ENCODE measurements at places on chromosomes 5 and 9.

DNA sequence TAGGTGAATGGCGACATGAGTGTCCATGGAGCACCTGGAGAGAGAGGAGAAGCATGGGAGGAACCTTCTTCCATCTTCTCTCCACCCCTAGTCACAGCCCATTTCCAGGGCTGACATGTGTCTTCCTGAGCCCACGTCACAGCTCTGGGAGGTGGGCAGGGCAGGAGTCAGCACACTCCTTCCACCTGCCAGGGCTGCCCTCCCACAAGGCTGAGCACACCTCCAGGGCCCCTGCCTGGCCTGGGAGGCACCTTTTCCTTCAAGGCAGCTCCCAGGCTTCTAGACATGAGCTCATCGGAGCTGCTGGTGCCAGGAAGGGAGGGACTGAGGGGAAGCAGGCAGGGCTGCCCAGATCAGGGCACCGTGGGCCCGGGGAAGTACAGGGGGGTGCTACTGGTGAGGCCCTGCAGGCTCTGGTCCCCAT is 13.6 kb upstream of the SYNPO start:
- DNase-seq, result no peak

DNA sequence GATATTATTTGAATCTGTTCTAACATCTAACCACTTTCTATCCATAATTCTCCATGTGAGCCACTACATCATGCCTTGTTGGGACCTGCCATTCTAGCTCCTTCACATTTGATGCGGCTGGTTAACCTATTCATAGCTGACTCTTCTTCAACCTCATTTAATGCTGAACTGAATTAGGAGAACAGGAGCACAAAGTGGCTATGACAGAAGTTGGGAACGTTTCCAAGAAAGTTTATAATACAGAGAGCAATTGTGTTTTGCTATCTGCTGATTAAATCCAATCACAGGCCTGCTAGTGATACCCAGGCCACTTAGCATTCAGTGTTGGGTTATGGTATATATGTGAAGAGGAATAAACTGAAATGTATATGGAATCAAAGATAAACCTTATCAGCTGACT is 440.3 kb downstream of the PTPRD start:
- DNase-seq, result no peak

DNA sequence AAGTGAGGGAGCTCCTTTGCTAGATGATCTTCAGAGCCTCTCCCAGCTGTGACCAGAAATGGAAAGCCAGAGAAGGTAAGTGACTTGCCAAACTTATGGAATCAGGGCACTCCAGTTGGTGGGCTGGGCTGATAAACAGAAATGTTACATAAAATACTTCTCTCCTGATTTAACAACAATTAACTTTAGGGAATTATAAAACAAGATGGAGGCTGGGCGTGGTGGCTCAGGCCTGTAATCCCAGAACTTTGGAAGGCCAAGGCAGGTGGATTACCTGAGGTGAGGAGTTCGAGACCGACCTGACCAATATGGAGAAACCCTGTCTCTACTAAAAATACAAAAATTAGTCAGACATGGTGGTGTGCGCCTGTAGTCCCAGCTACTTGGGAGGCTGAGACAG is 899 bp upstream of the MED10 start:
- no peak for DNase-seq

DNA sequence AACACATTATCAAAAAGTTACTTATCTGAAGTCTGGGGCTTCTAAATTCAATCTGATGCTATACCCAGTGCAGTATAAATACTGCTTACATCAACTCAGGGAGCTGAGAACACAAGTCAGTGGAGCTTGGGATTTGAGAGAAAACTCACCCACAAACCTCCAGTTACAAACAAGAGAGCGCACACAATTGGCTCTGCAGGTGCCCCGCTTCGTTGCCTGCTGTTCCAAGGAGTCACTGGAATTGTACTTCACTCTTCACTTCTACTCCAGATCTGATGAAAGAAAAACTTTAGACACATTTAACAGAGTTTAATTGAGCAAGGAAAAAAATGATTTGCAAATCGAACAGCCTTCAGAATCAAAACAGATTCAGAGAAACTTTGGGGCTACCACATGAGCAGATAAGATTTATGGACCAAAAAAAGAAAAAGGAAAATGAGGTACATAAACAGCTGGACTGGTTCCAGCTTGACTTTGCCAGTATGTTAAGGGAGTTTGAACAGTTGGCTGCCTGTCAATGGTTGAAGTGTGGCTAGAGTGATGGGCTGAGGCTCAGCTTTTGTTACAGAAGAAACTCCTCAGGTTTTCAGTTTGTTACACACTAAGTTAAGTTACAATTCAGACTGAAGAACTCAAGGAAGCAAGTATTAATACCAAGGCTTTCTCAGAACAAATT is 156.6 kb downstream of the AOPEP start:
- DNase-seq, result no peak

GRCh38 chr9:127917603-127918002 is 762 bp upstream of the ST6GALNAC4 start:
- no peak for DNase-seq

DNA sequence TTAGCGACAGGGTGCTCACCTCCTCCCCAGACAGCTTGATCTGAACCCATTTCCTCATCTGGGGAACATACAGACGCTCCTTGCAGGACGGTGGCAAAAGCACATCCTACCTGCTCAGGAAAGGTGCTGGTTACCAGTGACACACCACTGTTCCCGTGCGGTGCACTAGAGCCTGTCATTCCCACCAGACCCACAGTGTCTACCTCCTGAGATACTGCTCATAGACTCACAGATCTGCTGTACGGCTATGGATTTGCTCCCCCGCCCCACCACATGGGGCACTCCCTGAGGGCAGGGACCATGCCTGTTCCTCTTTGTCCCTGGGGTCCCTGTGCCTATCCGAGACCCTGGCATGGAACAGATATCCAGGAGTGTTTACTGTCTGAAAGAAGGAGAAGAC is 208.9 kb downstream of the PAX5 start:
- no peak for DNase-seq

DNA sequence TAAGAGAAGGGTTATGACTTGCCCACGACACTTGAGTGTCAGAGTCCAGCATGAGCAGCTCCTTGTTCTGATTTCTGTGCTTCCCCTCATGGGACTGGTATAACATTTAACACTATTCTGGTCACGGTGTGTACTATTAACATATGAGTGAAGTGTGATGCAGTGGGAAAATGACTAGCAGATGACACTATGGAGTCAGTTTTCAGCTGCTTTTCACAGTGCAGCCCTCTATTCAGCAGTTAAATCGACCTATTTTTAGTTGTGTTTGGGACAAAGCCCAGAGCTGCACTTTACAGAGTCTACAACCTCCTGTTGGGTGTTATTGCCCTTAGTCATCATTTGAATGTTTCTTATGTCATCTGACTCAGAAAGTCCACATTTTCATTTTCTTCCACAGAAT is 59.1 kb downstream of the CHSY3 start:
- no peak for DNase-seq

GRCh38 chr9:16060436-16061129 is 507.7 kb downstream of the CCDC171 start:
- DNase-seq, result no peak

GRCh38 chr5:132901730-132902129 is 28.3 kb downstream of the LEAP2 start:
- no peak for DNase-seq

DNA sequence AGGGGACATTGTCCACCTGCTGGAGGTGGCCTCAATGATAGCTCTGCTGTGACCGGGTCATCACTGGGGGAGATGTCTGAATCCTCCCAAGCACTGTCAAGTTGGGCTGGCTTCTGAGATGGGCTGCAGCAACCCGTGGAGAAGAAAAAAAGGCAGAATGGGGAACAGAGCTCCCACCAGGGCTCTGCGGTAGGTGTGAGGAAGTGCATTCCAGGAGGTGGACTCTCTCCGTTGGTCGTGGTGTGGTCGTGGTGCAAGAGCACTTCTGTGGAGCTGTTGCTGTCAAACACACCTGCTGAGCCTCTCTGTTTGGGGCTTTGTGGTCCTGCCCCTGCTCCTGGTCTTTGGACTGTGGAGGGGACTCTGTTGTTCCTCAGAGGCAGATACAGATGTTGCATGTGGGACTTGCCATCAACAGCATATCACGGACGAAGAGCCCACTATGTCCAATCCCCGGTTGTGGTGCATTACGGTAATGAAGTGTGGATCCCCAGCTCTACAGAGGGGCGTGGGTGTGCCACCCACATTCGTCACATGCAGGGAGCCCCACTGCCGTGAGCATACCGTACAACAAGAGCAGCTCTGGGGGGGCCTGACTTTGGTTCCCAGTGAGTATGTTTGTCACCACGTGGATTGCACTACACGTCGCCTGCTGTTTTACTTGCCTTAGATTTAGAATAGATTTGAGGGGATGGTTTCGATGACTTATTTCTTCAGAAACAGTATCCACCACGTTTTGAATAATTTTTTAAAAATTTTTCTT is 36.0 kb upstream of the PITX1 start:
- DNase-seq, result no peak

GRCh38 chr9:2242831-2243330 is 227.7 kb downstream of the SMARCA2 start:
- DNase-seq, result no peak

- DNase-seq, result peak; percentile 10
Measured at GRCh38 chr5:148808864-148809642, 17.4 kb upstream of the ADRB2 start.

DNA sequence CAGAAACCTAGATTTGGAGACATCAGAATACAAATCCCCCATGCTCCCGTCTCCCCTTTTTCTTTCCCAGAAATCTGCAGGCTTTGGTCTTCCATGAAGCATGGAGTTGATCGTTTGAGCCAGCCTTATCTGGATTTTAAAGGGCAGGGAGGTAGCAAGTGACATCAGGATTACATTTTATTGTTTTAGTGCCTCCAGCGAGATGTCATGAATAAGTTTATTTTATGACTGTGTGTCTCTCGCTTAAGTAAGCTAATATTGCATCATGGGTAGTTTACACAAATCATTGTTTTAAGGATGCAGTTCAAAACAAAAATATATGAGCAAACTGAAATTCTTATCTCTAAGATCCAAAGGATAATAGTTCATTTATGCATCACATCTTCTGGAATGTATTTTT is 50.7 kb upstream of the TNFSF8 start:
- no peak for DNase-seq

GRCh38 chr5:76086095-76086494 is 2.9 kb downstream of the SV2C start:
- DNase-seq, result no peak

DNA sequence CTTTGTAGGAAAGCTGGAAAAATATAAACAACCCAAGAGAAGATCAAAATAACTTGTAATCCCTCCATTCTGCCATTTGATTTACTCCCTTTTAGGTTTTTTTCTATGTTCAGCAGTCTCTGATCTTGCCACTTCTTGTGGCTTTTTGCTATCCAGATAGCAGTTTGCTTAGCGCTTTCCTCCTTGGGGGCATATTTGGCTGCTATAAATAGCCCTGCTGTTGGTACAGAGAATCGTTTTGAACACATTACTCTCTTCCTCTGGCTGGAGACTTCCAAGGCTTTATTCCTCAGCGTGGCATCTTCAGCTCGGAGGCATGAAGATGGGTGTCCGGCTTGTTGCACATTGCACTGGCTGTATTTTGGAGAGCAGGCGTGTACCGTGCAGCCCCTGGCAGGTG is 38.6 kb downstream of the HMCN2 start:
- DNase-seq, result no peak

- no peak for DNase-seq
Measured at GRCh38 chr9:3875361-3876132, 349.7 kb upstream of the RFX3 start.

GRCh38 chr9:104808035-104808614 is 44.2 kb downstream of the NIPSNAP3B start:
- no peak for DNase-seq

DNA sequence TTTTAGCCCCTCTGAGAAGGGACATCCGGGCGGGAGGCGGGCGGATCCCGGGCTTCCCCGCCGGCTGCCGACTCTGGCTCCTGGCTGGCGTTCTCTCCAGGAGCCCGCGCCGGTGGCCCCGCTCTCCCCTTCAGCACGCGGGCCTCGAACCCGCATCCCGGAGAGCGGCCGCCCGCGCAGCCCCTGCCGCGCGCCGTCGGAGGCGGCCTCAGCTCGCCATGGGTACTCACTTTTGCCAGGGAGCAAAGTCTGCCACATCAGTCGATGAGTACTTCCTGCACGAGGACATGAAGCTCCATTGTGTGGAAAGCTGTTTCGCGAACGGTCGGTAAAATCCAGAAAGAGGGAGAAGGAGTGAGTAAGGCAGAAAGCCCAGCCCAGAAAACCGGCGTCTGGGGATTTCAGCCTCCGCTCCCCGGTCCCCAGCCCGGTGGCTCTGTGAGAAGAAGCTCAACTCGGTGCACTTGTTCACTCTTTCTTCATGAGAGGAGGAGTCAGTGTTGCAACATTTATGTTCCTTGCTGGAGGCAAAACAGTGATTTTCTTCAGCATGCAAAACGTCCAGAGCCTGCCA is at the start of gene PRLR:
Gene PRLR, minus strand, starts transcription at position 450 of the 574 bp plus-strand sequence. CDS start 140,867 bp downstream, outside the sequence.
- DNase-seq, result no peak

DNA sequence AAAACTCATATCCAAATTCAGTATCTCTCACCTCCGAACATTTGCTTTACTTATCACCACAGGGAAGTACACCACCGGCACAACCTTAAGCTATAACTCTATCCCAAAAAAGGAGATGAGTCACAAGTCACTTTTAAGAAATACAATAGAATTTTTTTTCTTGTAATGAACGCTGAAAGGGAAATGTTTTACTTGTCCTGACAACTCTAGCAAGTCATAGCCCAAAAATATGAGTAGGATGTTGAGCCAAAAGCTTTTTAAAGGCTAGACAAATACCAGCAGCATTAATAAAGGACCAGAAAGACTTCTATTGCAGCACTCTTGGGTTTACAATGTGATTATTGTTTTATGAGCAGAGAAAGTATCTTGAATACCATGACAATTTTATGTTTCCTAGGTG is 147.3 kb upstream of the FST start:
- DNase-seq, result no peak

DNA sequence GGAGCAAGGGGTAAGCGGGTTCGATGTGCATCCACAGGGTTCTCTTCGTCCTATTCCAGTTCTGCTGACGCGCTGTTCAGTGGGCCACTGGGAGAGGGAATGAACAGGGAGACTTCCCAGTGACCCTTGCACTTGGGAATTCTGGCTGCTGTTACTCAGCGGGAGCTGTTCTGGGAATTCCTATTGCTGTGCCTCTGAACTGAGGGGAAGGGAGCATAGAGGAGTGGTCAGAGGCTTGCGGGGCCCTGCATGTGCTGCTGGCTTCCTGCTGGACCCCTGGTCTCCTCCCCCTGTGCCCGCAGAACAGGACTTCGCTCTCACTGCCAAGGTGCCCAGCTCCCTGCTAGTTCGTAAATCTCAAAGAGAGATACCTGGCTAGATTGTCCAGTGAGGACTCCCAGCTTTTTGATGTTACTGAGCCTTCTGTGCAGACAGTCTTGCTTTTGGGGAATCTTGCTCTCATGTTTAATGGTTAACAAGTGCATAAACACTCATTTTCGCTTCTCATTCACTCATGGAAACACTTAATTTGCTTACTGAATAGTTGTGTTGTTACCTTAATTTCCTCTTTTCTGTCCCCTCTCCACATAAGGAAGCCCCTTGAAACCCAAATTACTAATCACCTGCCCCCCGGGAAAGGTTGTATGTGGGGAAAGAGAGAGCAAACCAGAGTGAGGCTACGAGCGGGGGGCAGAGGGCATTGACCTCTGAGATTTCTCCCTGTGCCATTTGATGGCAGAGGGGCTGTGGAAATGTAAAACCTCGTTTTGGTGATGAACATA is 5.9 kb downstream of the TRIO start:
- no peak for DNase-seq
